ENCODE measurements at places on chromosomes 1 and 21. TPM values are rescaled to one million over a fixed set of nuclear protein-coding genes. Genes with fewer than 3 reads are reported as not detected.

- no peak for DNase-seq
Observed at GRCh38 chr1:173445164-173445563, 32.0 kb upstream of the PRDX6 start.

DNA sequence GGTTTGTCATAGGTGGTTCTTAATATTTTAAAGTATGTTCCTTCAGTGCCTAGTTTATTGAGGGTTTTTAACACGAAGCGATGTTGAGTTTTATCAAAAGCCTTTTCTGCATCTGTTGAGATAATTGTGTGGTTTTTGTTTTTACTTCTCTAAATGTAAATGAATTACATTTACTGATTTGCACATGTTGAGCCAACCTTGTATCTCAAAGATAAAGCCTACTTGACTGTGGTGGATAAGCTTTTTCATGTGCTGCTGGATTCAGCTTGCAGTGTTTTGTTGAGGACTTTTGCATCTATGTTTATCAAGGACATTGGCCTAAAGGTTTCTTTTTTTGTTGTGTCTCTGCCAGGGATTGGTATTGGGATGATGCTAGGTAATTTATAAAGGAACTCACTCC, 142.5 kb downstream of the PRDM2 start:
- no peak for DNase-seq

The CLCNKB gene
- total RNA-seq: 2.8 TPM

The B3GALT2 gene
- 6.3 TPM for total RNA-seq

DNA sequence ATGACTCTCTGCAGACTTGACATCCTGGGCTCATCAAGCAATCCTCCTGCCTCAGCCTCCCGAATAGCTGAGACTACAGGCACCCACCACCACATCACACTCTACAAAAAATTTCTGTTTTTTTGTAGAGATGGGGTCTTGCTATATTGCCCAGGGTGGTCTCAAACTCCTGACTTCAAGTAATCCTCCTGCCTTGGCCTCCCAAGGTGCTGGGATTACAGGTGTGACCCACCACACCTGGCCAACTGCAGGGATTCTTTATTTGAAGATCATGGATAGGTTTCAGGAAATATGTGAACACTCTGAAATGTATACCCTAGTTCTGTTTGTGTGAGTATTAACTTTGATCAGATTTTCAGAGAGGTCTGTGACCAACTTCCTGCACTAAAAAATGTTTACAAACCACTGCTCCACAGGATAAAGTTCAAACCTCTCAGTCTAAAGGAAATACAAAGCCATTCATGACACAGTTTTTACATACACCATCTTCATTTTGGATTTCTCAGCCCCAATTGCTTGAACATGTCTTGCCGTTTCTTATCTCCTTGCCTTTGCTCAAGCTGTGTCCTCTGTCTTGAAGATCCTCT, 252.3 kb upstream of the FGGY start:
- no peak for DNase-seq

- DNase-seq: no peak
Observed at GRCh38 chr1:152348447-152348846, 11.4 kb downstream of the FLG2 start.

The RIMKLA gene
- total RNA-seq: 0.09 TPM

DNA sequence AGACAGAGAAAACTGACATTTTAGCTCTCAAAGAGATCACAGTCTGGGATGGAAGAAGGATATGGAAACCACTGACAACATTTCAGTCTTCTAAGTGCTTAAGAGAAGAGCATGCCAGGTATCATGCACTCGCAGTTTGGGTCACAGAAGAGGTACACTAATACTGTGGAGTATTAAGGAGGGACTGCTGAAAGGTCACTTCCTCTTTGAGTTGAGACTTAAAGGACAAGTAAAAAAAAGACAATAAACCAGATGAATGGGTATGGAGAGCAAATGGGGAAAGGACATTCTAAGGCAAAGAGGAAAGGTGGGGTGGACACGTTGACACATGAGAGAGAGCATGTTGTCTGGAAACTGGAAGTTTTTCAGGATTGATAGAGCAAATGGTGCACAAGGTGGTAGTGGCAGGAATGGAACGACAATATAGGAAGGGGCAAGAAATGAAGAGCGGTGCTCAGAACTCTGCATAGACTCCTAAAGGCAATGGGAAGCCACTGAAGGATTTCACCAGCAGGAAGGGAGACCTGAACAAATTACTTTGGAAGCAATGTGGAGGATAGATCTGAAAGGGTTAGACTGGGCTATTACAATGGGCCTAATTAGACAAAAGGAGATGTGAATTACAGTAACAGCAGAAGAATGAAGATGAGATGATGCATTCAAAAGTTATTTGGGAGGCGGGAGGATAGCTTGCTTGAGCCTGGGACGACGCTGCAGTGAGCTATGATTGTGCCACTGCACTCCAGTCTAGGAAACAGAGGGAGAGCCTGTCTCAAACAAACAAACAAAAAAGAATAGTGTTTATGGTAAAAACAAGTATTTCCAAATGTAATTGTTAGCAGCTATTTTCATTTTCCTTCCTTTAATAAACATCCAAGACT, 11.1 kb downstream of the DIPK1A start:
- no peak for DNase-seq

DNA sequence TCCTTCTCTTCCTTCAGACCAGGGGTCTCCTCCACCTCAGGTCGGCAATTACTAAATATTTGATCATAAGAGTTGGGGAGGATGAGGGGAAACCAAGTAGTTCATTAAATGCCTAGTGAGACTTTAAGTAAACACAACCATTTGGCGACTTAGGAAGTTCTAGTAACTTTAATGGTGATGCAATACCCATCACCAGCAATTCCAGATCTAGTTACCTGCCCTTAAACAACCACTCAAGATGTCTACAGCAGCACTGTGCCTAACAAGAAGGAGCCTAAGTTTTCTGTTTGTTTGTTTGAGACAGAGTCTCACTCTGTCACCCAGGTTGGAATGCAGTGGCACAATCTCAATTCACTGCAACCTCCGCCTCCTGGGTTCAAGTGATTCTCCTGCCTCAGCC, 56.6 kb upstream of the L1TD1 start:
- no peak for DNase-seq

- DNase-seq: no peak
Observed at GRCh38 chr1:225963735-225964530, 22.9 kb upstream of the LEFTY2 start.

GRCh38 chr1:55741516-55741915, 526.4 kb upstream of the USP24 start:
- no peak for DNase-seq

The TMEM35B gene
- total RNA-seq: 63.6 TPM

The RGS1 gene
- 69.3 TPM for total RNA-seq

DNA sequence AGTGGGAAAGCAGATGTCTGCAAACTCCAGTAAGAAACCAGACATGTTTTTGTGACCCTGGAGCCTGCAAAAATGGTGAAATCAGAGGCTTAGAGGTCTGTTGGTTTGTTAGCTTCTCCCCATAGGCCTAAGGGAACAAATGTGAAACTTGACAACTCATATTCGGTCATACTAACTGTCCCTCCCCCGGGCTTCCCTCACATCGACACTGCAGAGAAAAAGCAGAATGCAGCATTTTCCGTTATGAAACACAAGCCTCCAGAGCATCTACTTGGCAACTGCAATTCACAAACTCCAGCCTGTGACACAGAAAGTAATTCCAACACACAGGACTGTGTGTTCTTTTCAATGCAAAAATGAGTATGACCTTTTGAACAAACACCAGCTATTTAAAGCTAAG, 3.7 kb downstream of the KCNA2 start:
- DNase-seq: no peak

The GPR89B gene
- 9.9 TPM for total RNA-seq

- peak; percentile 27 for DNase-seq
Observed at GRCh38 chr1:115112496-115113375, 23.4 kb upstream of the TSPAN2 start.

The PCP4L1 gene
- total RNA-seq: not detected

GRCh38 chr1:164977561-164977960, 379.0 kb downstream of the LMX1A start:
- no peak for DNase-seq

The NEGR1 gene
- 1.6 TPM for total RNA-seq

DNA sequence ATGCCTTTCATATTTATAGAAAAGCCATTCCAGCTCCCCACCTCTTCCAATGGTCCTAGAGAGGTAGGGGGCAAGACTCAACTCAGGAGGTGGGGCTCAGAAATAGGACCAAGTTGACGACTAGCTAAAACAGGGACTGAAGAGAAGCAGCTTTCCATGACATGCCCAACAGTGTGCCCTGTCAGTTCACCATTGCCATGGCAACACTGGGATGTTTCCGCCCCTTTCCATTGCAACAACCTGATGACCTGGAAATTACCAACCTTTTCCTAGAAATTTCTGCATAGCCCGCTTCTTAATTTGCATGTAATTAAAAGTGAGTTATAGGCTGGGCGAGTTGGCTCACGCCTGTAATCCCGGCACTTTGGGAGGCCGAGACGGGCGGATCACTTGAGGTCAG, 22.4 kb upstream of the INTS3 start:
- no peak for DNase-seq

The C1orf94 gene
- total RNA-seq: not detected

The TNFRSF1B gene
- total RNA-seq: 4.0 TPM

- DNase-seq: peak; percentile 60
Observed at GRCh38 chr1:235941876-235942624, 75.3 kb upstream of the LYST start.

- DNase-seq: no peak
Observed at GRCh38 chr1:201253906-201254624, 29.2 kb upstream of the PKP1 start.

The SLC27A3 gene
- 19.1 TPM for total RNA-seq

The TMPRSS2 gene
- total RNA-seq: not detected

DNA sequence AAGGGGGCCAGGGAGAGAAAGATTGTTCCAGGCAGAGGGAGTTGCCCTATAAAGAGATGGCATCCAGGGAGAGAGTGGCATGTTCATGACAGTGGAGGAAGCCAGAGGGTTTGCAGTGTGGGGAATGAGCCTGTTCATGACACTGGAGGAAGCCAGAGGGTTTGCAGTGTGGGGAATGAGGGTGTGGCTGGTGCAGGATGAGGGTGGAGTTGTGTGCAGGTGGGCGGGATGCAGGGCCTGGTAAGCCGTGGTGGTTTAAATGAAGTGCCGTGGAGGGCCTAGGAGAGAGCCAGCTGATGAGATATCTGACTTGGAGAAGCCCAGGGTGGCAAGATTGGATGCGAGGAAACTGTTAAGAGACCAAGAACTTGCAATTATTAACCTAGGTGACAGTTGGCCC, 131.8 kb downstream of the CAMTA1 start:
- no peak for DNase-seq
